ENCODE measurements at places on chromosomes 12 and 14.

- no peak for DNase-seq
Observed at GRCh38 chr14:69357544-69358200, 40.4 kb downstream of the ERH start.

DNA sequence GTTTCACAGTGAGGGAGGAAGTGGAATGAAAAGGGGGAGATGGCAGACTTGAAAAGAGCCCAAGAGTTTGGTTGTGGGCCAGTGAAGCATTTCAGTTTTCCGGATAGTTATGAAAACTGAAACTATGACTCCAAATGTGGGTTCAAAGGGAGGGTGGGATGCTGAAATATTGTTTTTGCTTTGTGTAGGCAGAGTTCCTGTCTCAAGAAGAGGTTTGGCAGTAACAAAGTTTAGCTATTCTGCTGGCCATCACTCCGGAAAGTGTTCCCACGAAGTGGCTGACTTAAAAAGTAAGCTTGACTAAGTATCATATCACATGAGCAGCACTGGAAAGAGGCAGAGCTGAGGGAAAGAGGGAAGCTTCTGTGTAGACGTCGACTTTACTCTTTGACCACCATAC lies 85.2 kb downstream of the CAND1 start:
- DNase-seq: no peak

DNA sequence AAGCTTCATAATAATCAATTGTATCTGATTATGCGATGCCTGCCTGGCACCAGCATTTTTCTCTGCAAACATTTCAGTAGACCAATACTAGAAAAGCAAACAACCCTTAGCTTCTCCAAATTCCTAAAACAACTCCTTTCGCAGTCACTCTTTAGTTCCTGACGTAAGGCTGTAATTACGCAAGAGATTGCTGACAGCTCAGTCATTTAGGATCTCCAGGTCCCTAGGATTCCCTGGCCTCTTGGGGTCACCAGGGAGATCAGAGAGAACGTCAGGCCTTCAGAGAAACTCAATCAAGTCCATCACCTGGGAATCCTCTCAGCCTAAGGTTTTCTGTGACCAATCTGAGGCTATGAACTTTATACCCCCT lies 390.6 kb downstream of the PAWR start:
- DNase-seq: no peak

GRCh38 chr12:2641207-2641606 lies 153.6 kb upstream of the FKBP4 start:
- DNase-seq: no peak

GRCh38 chr14:60058087-60058486 lies 33.6 kb upstream of the PCNX4 start:
- DNase-seq: no peak

- DNase-seq: no peak
Observed at GRCh38 chr12:45670346-45671065, 59.0 kb upstream of the ARID2 start.

- no peak for DNase-seq
Observed at GRCh38 chr14:55519473-55520080, 60.4 kb upstream of the KTN1 start.

DNA sequence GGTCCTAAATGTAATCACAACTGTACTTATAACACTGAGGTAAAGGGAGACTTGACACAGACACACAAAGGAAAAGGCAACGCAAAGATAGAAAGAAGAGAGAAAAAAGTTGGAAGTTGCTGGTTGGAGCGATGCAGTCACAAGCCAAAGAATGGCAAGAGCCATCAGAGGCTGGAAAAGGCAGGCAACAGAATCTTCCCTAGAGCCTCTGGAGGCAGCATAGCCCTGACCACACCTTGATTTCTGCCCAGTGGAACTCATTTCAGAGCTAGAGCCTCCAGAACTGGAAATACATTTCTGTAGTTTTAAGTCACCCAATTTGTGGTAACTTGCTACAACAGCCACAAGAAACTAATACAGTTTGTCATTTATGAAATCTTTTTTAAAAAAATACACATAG lies 89.2 kb downstream of the PUS7L start:
- no peak for DNase-seq

DNA sequence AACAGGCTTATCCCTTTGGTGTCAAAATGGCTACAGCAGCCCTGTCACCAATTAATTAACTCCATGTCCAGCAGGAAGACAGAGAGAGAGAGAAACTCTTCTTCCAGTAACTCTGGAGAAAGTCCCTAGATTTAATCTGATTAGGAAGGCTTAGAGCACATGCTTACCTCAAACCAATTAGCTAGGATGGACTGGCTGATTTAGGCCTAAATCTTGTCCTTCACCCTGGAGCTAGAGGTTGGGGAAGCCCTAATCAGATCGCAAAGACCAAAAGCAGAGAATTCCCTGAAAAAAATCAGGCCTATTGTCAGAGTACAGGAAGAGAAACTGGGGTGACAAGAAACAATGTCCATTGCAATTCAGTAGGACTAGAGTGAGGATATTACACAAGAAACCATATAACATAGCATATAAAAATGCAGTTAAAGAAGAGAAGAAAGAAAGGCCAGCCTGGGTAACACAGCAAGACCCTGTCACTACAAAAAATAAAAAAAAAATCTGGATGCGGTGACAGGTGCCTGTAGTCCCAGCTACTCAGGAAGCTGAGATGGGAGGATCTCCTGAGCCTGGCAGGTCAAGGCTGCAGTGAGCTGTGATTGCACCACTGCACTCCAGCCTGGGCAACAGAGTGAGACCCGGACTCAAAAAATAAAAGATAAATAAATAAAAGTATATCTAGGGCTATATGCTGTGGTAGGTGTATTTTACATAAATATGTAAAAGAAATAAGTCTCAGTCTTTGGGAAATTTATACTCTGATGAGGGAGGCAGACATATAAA lies 34.9 kb upstream of the TUBA1A start:
- DNase-seq: no peak

DNA sequence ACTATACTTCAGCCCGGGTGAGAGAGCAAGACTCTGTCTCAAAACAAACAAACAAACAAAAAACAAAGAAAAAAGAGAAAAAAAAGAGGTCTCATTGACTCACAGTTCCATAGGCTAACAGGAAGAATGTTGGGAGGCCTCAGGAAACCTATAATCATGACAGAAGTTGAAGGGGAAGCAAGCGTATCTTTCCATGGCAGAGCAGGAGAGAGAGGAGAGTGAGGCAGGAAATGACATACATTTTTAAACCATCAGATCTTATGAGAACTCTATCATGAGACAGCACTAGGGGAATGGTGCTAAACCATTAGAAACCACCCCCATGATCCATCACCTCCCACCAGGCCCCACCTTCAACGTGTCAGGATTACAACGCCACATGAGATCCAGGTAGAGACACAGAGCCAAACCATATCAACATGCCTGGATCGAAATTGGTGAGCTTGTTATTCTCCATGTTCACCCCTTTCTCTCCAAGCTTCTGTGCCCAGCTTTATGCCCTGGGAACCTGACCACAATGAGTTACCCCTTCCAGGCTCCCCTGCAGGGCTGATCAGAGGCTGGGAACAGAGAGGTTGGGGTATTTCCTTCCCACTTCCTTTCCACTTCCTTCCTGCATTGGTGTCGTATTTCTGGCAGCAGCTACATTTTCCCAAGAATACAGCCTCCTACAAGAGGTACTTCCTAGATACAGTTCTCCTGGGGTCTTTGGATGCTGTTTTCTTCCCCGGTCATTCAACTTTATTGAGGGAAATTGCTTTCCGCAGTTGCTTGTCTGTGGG lies 219.3 kb upstream of the FLRT2 start:
- no peak for DNase-seq

DNA sequence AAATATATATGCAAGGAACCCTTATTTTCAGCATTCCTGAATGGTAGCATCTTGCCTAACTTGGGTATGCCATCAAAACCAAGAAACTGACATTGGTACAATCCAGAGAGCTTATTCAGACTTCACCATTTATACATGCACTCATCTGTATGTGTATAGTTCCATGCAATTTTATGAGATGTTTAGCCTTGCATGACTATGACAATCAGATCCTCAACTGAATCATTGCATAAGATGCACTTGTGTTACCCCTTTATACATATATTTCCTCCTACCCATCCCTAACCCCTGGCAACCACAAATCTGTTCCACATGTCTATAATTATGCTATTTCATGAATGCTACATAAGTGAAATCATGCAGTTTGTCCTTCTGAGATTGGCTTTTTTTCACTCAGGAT lies 37.0 kb upstream of the PPFIBP1 start:
- DNase-seq: no peak

GRCh38 chr12:71646512-71646911 lies 17.1 kb downstream of the ZFC3H1 start:
- no peak for DNase-seq

- no peak for DNase-seq
Observed at GRCh38 chr12:105538880-105539279, 208.4 kb downstream of the C12orf75 start.

DNA sequence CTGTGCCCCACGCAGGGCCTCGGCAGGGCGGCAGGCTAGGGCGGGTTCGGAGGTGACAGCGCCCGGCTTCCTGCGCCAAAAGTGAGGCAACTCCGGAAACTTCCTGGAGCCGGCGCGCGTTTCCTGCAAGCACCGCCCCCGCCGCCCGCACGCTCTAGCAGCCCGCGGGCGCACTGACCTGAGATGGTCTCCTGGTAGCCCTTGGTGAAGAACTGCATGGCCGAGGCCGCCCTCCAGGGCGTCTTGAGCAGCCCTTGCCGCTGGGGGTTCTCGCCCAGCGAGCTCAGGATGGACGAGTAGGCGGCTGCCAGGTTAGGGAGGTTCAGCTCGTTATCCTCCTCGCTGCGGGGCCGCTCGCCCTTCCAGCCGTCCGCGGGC lies 494 bp downstream of the GCH1 start:
- DNase-seq: peak; percentile 71

DNA sequence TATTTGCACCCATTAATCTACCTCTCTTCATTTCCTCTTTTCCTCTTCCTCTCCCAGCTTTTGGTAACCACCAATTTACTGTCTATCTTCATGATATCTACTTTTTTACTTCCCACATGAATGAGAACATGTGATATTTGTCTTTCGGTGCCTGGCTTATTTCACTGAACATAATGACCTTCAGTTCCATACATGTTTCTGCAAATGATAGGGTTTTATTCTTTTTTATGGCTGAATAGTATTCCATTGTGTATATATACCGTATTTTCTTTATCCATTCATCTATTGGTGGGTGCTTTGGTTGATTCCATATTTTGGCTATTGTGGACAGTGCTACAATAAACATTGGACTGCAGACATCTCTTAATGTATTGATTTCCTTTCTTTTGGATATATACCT lies 49.0 kb upstream of the STRN3 start:
- DNase-seq: no peak

DNA sequence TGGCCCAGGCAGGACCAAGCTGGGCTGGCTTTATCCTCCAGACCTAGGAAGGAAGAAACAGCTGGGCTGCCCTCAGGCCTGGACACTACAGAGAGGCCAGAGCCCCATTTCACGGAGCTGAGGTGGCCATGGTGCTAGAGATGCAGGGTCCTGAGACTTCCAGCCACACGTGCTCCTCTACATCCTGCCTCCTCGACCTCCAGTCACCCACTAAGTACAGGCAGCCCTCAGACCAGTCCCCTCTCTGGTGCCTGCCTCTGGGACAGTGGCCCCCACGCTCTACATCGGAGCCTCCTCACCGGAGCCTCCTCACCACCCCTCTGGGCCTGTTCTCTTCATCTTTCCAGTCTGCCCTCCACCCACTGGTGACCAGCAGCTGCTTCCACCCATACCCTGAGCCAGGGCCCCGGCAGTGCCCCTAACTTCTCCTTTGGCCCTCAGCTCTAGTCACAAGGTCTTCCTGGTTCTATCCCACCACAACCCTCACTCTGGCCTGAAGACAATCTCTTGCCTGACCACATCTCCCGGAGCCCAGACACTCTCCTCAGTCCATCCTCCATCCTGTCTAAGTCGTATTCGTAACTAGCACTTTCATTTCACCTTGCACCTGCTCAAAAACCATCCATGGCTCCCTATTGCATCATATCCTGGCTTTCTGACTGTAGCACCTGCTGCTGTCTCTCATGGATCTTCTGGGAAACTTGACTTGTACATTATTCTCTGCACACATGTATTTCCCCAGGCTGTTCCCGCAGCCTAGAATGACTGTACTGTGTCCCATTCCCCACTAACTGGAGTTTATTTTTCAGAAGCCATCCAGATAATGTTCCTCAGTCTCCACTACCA lies 43.9 kb downstream of the DIO3 start:
- DNase-seq: no peak

- DNase-seq: no peak
Observed at GRCh38 chr14:103693515-103693914, 21.7 kb downstream of the XRCC3 start.

DNA sequence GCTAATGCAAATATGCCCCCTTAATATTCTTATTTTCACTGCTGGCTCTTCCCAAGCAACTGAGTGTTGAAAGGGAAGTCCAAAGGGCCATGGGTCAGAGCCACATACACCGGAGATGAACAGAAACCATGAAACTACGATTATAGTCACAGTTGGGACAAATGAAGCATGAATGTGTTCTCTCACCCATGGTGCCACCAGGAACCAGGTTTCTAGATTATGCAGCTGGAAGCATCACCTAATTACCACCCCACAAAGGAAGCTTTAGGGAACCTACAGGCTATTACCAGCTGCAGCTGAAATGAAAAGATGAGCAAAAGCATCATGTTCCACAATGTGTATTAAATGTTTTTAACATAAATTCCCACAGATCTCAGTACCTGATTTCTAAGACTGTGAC lies 15.4 kb downstream of the TMTC1 start:
- DNase-seq: no peak

GRCh38 chr12:131677699-131678098 lies 33.2 kb upstream of the SFSWAP start:
- no peak for DNase-seq

GRCh38 chr12:124514145-124514995 lies 53.0 kb downstream of the NCOR2 start:
- DNase-seq: no peak

GRCh38 chr12:14958361-14959125 lies 2.9 kb downstream of the ARHGDIB start:
- no peak for DNase-seq

- no peak for DNase-seq
Observed at GRCh38 chr12:22670762-22671161, 45.8 kb downstream of the ETNK1 start.

DNA sequence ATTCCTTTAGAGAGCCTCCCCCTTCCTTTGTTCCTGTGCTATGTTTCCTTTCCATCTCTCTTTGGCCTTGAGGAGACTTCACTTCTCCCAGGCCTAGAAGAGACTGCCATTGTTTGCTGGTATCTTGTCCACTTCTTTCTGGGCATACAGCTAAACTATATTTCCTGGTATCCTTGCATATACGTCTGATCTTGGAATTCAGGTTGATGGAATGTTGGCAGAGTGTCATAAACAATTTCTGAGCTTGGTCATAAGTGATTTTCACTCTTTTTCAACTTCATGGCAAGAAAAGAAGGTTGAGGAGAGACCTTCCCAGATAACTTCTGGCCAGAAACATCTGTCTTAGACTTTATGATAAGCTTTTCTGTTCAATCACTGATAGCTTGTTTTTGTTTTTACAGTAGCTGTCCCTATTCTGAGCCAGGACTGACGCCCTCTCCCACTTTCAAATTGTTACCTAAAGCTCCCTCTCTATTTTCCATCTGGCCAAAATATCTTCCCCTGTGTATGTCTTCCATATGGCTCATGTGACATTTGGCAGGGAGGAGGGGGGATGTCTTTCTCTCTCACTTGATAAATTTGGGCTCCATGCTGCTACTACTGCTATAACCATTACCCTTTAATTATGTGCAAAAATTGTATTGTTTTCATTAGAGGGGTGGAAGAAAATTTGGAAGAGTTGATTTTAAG lies 457.0 kb downstream of the ADAMTS20 start:
- DNase-seq: no peak

- DNase-seq: peak; percentile 52
Observed at GRCh38 chr14:60636879-60637478, 12.3 kb downstream of the SIX1 start.

GRCh38 chr12:124487066-124487833 lies 80.2 kb downstream of the NCOR2 start:
- DNase-seq: no peak

All from NCI-H2029 (cell line).